ENCODE measurements at places on chromosomes 4 and X.
A peak's percentile ranks its signal among the peaks of the same experiment; 100 is the strongest.

- no peak for DNase-seq
These were observed 2.4 kb downstream of the MYOZ2 start for GRCh38 chr4:119138046-119138445.

- no peak for DNase-seq
These were observed 650.0 kb upstream of the BOD1L1 start for GRCh38 chr4:14277505-14277904.

GRCh38 chrX:44871931-44872820 lies 812 bp upstream of the KDM6A start:
- peak; percentile 3 for DNase-seq

DNA sequence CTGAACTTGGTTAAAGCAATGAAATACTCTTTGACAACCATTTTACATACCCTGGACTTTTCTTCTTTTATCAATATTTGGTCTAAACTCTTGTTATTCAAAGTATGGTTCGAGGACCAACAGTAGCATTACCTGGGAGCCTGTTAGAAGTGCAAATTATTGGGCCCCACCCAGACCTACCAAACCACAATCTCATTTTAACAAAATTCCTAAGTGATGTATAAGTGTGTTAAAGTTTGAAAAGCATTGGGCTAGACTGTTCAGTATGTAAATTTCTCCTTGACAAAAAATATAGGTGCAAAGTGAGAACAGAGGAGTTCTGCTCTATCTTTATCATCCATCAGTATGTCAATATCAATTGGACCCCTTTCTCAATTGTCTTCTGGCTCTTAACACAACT lies 67.1 kb downstream of the PGRMC1 start:
- DNase-seq = no peak

DNA sequence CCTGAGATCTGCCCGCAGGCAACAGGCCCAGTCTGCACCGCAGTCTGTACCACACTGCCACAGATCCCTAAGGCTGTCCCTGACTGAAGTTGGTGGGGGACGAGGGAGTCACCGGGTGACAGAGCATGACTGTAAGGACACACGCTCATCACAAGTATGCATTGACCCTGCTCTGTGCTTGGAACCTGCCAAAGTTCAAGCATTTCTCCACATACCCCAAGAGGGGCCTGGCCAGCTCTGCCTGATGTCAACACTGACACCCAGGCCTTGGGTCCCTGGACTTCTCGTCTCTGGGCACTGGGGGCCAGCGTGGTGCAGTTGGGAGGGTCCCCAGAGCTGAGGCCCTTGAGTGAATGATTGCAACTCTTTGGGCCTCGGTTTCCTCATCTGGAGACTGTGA lies 7.9 kb downstream of the BLOC1S4 start:
- DNase-seq = no peak

- no peak for DNase-seq
These were observed 4.5 kb upstream of the CXCL9 start for GRCh38 chr4:76011700-76012387.

DNA sequence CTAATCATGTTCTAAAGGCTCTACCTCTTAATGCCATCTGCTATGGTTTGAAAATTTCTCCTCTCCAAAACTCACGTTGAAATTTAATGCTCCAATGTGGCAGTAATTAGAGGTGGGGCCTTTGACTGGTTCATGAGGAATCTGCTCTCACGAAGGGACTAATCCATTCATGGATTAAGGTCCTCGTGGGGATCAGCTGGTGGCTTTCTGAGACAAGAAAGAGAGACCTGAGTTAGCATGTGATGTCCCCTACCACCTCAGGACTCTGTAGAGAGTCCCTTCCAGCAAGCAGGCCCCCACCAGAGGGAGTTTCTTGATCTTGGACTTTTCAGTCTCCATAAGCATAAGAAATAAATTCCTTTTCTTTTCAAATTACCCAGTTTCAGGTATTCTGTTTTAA lies 65.3 kb downstream of the WDFY3 start:
- no peak for DNase-seq

GRCh38 chr4:149521611-149522425 lies 293.8 kb downstream of the IQCM start:
- no peak for DNase-seq

GRCh38 chr4:38320343-38320695 lies 343.7 kb upstream of the KLF3 start:
- no peak for DNase-seq

DNA sequence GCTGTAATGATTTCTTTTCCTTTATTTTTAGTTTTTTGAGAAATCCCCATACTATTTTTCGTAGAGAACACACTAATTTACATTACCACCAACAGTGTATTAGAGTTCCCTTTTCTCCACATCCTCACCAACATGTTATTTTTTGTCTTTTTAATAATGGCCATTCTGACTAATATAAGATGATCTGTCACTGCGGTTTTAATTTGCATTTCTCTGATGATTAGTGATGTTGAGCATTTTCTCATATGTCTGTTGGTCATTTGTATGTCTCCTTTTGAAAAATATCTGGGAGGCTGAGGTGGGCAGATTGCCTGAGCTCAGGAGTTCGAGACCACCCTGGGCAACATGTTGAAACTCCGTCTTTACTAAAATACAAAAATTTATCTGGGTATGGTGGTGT lies 30.2 kb downstream of the SPINK2 start:
- no peak for DNase-seq

DNA sequence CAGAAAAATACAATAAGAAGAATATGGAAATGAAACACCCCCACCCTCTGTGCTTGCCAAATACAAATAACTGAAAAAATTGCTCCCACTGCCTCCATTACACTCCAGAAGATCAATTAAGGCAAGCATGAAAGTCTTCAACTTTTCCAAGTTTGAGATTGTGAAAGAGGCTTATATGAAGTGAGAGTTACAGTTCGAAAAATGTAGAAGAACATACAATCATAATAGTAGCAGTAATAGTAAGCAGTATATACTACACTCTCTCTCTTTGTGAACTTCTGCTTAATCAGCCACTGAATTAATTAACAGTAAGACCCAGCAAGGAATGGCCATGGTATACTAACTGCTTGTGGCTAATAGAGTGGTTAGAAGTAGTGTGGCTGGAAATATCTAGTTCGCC lies 923.2 kb downstream of the RPA4 start:
- no peak for DNase-seq

GRCh38 chrX:126552313-126553022 lies at the start of gene DCAF12L1:
TSS of gene DCAF12L1 (minus strand) at chrX:126552814. CDS start at chrX:126552608, 206 bp downstream.
- no peak for DNase-seq

GRCh38 chr4:89509708-89510281 lies 202.2 kb upstream of the GPRIN3 start:
- no peak for DNase-seq

GRCh38 chr4:158094413-158095134 lies 78.3 kb downstream of the GASK1B start:
- no peak for DNase-seq

All from stimulated activated CD4-positive, alpha-beta T cell treated with anti-CD3 and anti-CD28 coated beads, Interleukin-2, amount 100 ng/mL, for 4 hours (primary cell).